ENCODE measurements at places on chromosomes 13 and 19. TPM values are rescaled to one million over a fixed set of nuclear protein-coding genes. Genes with fewer than 3 reads are reported as not detected.

DNA sequence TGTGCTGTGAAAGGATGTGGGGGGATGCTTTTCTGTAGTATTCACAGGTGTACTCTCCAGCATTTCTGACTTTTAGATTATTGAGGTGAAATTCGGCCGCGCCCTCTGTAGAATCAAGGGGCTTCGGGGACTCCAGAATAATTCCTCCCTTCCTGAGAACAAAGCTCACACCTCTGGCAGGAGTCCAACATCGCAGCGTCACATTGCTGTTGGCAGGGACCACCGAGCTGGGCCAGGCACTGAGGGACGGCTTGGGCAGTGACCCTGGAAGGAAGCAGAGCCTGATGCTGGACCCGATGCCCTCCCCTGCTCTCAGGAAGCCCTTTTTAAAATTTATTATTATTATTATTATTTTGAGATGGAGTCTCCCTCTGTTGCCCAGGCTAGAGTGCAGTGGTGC, 6.3 kb downstream of the TARM1 start:
- peaks cover 9% of the 10 kb centered on the region for H3K27me3 ChIP-seq
- H3K4me3 ChIP-seq = no peak overlapping the region
- no peak for DNase-seq
- H3K4me1 ChIP-seq = no peaks in the 10 kb centered on the region
- H3K36me3 ChIP-seq = no peaks in the 10 kb centered on the region

DNA sequence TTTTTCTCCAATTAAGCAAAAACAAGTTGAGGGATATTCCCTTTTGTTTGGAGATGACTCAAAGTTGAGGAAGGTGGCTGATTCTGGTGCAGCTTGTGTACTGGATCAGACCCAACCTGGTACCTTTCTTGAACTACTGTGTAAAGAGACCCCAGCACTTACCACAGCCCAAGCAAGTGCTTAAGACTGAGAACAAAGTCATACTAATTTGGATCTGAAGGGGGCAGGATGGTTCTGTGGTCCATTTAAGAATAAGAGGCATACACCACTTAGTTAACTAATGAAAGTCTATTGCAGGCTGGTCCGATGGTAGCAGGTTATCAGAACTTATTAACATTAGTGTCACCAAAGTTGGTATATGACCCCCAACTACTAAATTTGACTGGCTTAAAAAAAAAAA, 6.3 kb downstream of the THSD1 start:
- DNase-seq = no peak
- no peaks in the 10 kb centered on the region for H3K4me1 ChIP-seq
- no peaks in the 10 kb centered on the region for H3K36me3 ChIP-seq
- peaks cover 19% of the 10 kb centered on the region for H3K27me3 ChIP-seq

DNA sequence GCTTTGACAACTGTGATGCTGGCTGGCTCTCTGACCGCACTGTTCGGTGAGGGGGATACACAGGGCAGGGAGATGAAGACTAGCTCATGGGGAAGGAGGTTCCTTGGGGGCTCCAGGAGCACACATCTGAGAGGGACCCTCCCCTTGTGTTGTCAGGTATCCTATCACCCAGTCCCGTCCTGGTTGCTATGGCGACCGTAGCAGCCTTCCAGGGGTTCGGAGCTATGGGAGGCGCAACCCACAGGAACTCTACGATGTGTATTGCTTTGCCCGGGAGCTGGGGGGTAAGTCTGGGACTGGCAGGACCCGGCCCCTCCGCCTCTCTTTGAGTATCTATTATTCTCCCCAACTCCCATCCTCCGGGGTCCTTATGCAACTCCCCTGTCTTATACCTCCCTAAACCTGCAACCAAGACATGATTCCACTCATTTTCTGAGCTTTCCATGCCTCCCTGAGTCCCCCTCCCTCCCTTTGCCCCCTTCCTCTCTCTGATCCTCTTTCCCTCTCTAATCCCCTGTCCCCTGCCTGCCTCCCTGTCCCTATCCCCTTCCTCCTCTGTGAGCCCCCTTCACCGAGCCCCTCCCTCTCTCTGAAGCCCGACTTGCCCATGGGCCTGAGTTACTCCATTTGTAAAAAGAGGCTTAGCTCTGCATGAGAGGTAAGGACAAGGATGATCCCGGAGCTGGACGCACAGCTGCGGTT, 12.5 kb downstream of the NCAN start:
- no peak overlapping the region for H3K27ac ChIP-seq
- H3K4me1 ChIP-seq = no peaks in the 10 kb centered on the region
- H3K4me3 ChIP-seq = no peak overlapping the region

The ZNF837 gene
- 6.1 TPM for total RNA-seq

The CHAMP1 gene
- total RNA-seq = 39.8 TPM

The NLRP5 gene
- not detected for total RNA-seq

The RPL21 gene
- 742 TPM for total RNA-seq
